ENCODE measurements at places on chromosomes 3 and 15. TPM values are rescaled to one million over a fixed set of nuclear protein-coding genes. Genes with fewer than 3 reads are reported as not detected.

- H3K4me1 ChIP-seq, result no peaks in the 10 kb centered on the region
- H3K4me3 ChIP-seq, result no peak overlapping the region
- H3K36me3 ChIP-seq, result no peaks in the 10 kb centered on the region
- H3K27me3 ChIP-seq, result no peaks in the 10 kb centered on the region
Measured at GRCh38 chr15:48914717-48915116, 36.8 kb downstream of the EID1 start.

GRCh38 chr15:86178845-86179244 lies 99.2 kb downstream of the AGBL1 start:
- H3K4me3 ChIP-seq, result no peak overlapping the region
- no peak overlapping the region for H3K27ac ChIP-seq
- no peak for DNase-seq
- no peaks in the 10 kb centered on the region for H3K27me3 ChIP-seq
- no peaks in the 10 kb centered on the region for H3K36me3 ChIP-seq

The PLCL2 gene
- total RNA-seq, result 49.1 TPM

The GOLGA6D gene
- total RNA-seq, result 0.06 TPM

GRCh38 chr15:21261396-21261964 lies 178.8 kb downstream of the POTEB3 start:
- H3K27ac ChIP-seq, result no peak overlapping the region
- DNase-seq, result no peak
- no peaks in the 10 kb centered on the region for H3K4me1 ChIP-seq
- H3K4me3 ChIP-seq, result no peak overlapping the region
- H3K36me3 ChIP-seq, result no peaks in the 10 kb centered on the region
- no peaks in the 10 kb centered on the region for H3K27me3 ChIP-seq

The SAMMSON gene
- not detected for total RNA-seq

The BBS4 gene
- 86.8 TPM for total RNA-seq

- no peak for DNase-seq
- no peak overlapping the region for H3K4me3 ChIP-seq
- peaks cover 31% of the 10 kb centered on the region for H3K4me1 ChIP-seq
- no peaks in the 10 kb centered on the region for H3K36me3 ChIP-seq
Measured at GRCh38 chr3:156978481-156978961, 152.4 kb downstream of the LEKR1 start.

The MUSTN1 gene
- total RNA-seq, result 1.9 TPM

GRCh38 chr3:129768728-129769127 lies 124.8 kb downstream of the TMCC1 start:
- H3K4me3 ChIP-seq, result no peak overlapping the region
- H3K4me1 ChIP-seq, result peaks cover 12% of the 10 kb centered on the region
- H3K27me3 ChIP-seq, result no peaks in the 10 kb centered on the region
- H3K27ac ChIP-seq, result peak overlapping the region; percentile 83
- peak; percentile 17 for DNase-seq

The PDIA5 gene
- total RNA-seq, result 14.5 TPM

The PTH1R gene
- 101 TPM for total RNA-seq

- no peak overlapping the region for H3K4me3 ChIP-seq
- no peaks in the 10 kb centered on the region for H3K27me3 ChIP-seq
- no peaks in the 10 kb centered on the region for H3K4me1 ChIP-seq
- no peak for DNase-seq
- H3K36me3 ChIP-seq, result no peaks in the 10 kb centered on the region
- H3K27ac ChIP-seq, result no peak overlapping the region
Measured at GRCh38 chr3:89955156-89955555, 847.7 kb downstream of the EPHA3 start.

The TCF12 gene
- 135 TPM for total RNA-seq

GRCh38 chr3:113541519-113541918 lies 9.2 kb downstream of the SIDT1 start:
- no peak overlapping the region for H3K4me3 ChIP-seq
- no peaks in the 10 kb centered on the region for H3K36me3 ChIP-seq
- peaks cover 19% of the 10 kb centered on the region for H3K27me3 ChIP-seq
- H3K27ac ChIP-seq, result no peak overlapping the region
- DNase-seq, result no peak
- no peaks in the 10 kb centered on the region for H3K4me1 ChIP-seq

GRCh38 chr3:58355179-58355578 lies 22.5 kb downstream of the PXK start:
- no peak overlapping the region for H3K27ac ChIP-seq
- no peak for DNase-seq
- H3K27me3 ChIP-seq, result no peaks in the 10 kb centered on the region
- H3K4me1 ChIP-seq, result peaks cover 8% of the 10 kb centered on the region
- no peaks in the 10 kb centered on the region for H3K36me3 ChIP-seq

DNA sequence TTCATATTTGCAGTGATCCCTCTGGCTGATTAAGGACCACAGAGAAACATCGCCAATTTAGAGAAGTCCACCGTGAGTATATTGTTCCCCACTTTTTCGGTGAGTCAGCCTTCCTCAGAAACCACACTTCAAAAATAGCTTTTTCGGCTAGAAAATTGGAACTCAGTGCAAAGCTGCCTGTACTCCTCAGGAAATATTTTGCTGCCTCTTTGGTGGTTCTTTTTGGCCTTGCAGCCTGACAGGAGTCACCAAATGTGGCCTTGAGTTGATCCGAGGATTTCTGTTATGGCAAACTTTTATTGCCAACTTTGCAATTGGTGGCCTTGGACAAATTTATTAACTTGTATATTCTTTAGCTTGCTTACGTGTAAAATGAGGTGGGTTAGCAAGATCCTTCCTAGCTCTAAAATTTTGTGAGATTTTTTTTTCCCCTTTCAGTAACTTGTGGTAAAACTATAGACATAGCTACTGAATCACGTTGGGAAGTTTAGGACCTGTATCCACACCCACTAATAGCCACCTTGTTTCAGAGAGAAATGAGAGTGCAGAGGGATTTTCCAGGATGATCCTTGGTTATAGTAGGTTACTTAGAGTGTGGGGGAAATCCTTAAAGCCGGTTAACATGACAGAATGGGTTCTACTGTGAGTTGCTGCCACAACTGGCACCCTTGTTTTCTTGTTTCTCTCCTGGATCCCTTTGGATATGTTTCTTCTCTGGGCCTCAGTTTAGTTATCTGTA lies 9.9 kb downstream of the ARL6IP5 start:
- peak; percentile 41 for DNase-seq
- no peak overlapping the region for H3K4me3 ChIP-seq
- no peaks in the 10 kb centered on the region for H3K36me3 ChIP-seq
- peaks cover 24% of the 10 kb centered on the region for H3K4me1 ChIP-seq
- H3K27me3 ChIP-seq, result no peaks in the 10 kb centered on the region
- H3K27ac ChIP-seq, result peak overlapping the region; percentile 73

GRCh38 chr3:34388830-34389229 lies 590.4 kb downstream of the PDCD6IP start:
- DNase-seq, result no peak
- H3K4me1 ChIP-seq, result peaks cover 18% of the 10 kb centered on the region
- H3K27me3 ChIP-seq, result no peaks in the 10 kb centered on the region
- H3K36me3 ChIP-seq, result no peaks in the 10 kb centered on the region
- H3K27ac ChIP-seq, result no peak overlapping the region

DNA sequence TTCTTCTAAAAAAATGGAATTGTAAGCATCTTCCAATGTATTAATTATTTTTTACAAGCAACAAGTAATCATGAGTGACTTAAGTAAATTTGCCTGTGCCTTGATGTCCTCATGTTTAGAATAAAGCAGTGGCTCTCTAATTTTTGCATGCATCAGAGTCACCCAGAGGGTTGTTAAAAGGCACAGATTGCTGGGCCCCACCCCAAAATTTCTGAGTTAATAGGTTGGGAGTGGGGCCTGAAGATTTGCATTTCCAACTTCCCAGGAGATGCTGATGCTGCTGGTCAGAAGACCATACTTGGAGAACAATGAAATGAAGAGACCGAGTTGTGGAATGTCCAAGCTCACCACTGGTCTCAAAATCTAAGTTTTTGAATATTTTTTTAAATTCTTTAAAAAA lies 70.2 kb downstream of the ARHGAP31 start:
- no peaks in the 10 kb centered on the region for H3K27me3 ChIP-seq
- H3K27ac ChIP-seq, result no peak overlapping the region
- no peak overlapping the region for H3K4me3 ChIP-seq
- peaks cover 27% of the 10 kb centered on the region for H3K36me3 ChIP-seq
- peaks cover 25% of the 10 kb centered on the region for H3K4me1 ChIP-seq

- H3K4me1 ChIP-seq, result peaks cover 4% of the 10 kb centered on the region
- no peak for DNase-seq
- H3K36me3 ChIP-seq, result no peaks in the 10 kb centered on the region
- H3K4me3 ChIP-seq, result no peak overlapping the region
- H3K27ac ChIP-seq, result no peak overlapping the region
Measured at GRCh38 chr3:47261301-47261700, 21.3 kb downstream of the KIF9 start.

DNA sequence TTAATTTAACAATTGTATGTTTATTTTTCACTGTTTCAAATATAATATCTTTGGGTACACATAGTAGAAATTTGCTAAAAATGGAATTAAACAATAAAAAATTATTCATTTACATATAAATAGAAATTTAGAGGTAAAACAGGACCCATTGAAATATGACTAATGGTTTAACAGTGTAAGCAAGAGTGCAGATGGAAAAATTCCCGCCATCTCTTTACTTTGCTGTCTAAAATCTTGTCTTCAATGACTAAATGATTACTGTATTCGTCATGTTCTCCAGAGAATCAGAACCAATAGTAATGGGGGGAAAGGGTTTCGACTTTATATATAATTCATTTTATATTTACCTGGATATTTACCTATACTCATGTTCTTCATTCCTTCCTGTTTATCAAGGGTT lies 163.1 kb downstream of the IL1RAP start:
- H3K4me3 ChIP-seq, result no peak overlapping the region
- H3K27ac ChIP-seq, result no peak overlapping the region
- no peaks in the 10 kb centered on the region for H3K36me3 ChIP-seq
- no peak for DNase-seq

GRCh38 chr15:87846746-87847145 lies 409.8 kb downstream of the NTRK3 start:
- no peak overlapping the region for H3K4me3 ChIP-seq
- H3K27ac ChIP-seq, result no peak overlapping the region
- H3K36me3 ChIP-seq, result no peaks in the 10 kb centered on the region
- no peak for DNase-seq
- H3K4me1 ChIP-seq, result no peaks in the 10 kb centered on the region

- no peak for DNase-seq
- H3K4me1 ChIP-seq, result no peaks in the 10 kb centered on the region
- H3K27me3 ChIP-seq, result peaks cover 12% of the 10 kb centered on the region
- no peak overlapping the region for H3K27ac ChIP-seq
- no peak overlapping the region for H3K4me3 ChIP-seq
Measured at GRCh38 chr15:51075826-51076523, 18.7 kb downstream of the TNFAIP8L3 start.

GRCh38 chr15:55829826-55830225 lies 86.9 kb upstream of the PRTG start:
- no peaks in the 10 kb centered on the region for H3K27me3 ChIP-seq
- no peak overlapping the region for H3K4me3 ChIP-seq
- no peak for DNase-seq
- no peak overlapping the region for H3K27ac ChIP-seq
- no peaks in the 10 kb centered on the region for H3K4me1 ChIP-seq

DNA sequence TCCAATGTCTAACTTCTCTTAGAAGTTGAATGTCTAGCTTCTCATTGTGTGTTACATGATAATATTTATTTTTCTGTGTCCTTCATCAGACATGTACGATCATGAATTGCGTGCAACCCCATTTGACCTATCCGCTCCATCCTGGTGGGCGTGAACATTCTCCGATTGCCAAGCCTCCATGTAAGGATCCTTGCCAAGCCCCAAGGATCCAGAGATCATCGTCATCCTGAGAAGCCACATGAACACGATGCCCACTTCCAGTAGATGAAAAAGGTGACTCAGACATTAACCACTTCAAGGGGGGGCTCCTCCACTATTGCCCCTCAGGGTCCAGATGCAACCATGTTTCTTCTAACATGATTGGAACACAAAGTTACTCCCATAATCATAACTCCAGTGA lies 25.5 kb upstream of the KNG1 start:
- no peak overlapping the region for H3K4me3 ChIP-seq
- H3K4me1 ChIP-seq, result no peaks in the 10 kb centered on the region
- H3K36me3 ChIP-seq, result no peaks in the 10 kb centered on the region
- H3K27ac ChIP-seq, result no peak overlapping the region

GRCh38 chr15:39736412-39737195 lies 46.0 kb downstream of the FSIP1 start:
- H3K4me1 ChIP-seq, result no peaks in the 10 kb centered on the region
- H3K27me3 ChIP-seq, result no peaks in the 10 kb centered on the region
- no peak overlapping the region for H3K4me3 ChIP-seq

- H3K4me1 ChIP-seq, result no peaks in the 10 kb centered on the region
- DNase-seq, result no peak
- H3K4me3 ChIP-seq, result no peak overlapping the region
Measured at GRCh38 chr3:140832883-140833282, 108.8 kb upstream of the SLC25A36 start.

GRCh38 chr3:158447408-158447807 lies 123.6 kb upstream of the MLF1 start:
- no peaks in the 10 kb centered on the region for H3K36me3 ChIP-seq
- no peaks in the 10 kb centered on the region for H3K4me1 ChIP-seq

GRCh38 chr3:2940062-2940461 lies 170.1 kb downstream of the IL5RA start:
- no peak overlapping the region for H3K4me3 ChIP-seq
- no peaks in the 10 kb centered on the region for H3K4me1 ChIP-seq
- no peaks in the 10 kb centered on the region for H3K27me3 ChIP-seq

The ROPN1 gene
- total RNA-seq, result not detected

GRCh38 chr15:57911247-57911646 lies 154.3 kb downstream of the ALDH1A2 start:
- H3K27me3 ChIP-seq, result no peaks in the 10 kb centered on the region
- no peak overlapping the region for H3K27ac ChIP-seq
- H3K4me3 ChIP-seq, result no peak overlapping the region
- DNase-seq, result peak; percentile 75

The SYNPR gene
- total RNA-seq, result 0.36 TPM

GRCh38 chr3:177714945-177715344 lies 517.7 kb upstream of the TBL1XR1 start:
- no peaks in the 10 kb centered on the region for H3K27me3 ChIP-seq
- H3K4me1 ChIP-seq, result peaks cover 8% of the 10 kb centered on the region
- no peaks in the 10 kb centered on the region for H3K36me3 ChIP-seq
- DNase-seq, result no peak
- no peak overlapping the region for H3K27ac ChIP-seq

DNA sequence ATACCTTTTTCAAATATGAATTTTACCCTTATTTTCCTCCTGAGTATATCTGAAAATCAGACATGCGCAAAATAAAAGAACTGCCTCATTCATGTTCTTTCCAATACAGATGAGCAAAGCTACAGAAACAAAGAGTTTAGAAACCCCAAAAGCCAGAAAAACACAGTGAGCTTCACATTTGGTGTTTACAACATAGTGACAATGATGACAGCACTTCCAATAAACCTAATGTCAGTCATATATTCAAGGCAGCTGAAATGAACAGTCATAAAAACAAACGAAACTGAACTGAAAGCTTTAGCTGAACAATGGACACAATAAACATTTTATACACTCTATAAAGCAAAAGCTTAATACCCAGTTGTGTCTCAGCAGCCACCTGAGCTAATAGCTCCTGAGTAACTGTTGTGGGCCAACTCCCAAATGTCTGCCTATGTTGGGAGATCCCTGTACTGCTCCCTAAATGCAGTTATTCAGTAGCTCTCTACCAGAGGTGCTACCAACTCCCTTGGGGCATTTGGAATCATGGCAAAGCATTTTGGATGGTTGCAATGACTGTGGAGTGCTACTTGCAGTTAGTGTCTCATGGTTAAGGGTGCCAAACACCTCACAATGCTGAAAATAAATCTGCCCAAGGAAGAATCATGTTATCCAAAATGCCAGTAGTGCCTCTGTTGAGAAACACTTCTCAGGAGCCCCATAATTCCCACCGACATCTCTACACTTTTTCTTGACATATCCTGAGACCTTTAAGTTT lies 131.5 kb downstream of the TGFBR2 start:
- no peak overlapping the region for H3K4me3 ChIP-seq
- peaks cover 16% of the 10 kb centered on the region for H3K4me1 ChIP-seq
- H3K27ac ChIP-seq, result no peak overlapping the region
- no peak for DNase-seq

Measured in cardiac muscle cell (in vitro differentiated cells and primary cell).